Activated CD4-positive, CD25-positive, alpha-beta regulatory T cell treated with anti-CD3 and anti-CD28 coated beads, Interleukin-2, amount 50 U/mL, for 72 hours (primary cell): ENCODE measurements at places on chromosomes 2 and 18.

DNA sequence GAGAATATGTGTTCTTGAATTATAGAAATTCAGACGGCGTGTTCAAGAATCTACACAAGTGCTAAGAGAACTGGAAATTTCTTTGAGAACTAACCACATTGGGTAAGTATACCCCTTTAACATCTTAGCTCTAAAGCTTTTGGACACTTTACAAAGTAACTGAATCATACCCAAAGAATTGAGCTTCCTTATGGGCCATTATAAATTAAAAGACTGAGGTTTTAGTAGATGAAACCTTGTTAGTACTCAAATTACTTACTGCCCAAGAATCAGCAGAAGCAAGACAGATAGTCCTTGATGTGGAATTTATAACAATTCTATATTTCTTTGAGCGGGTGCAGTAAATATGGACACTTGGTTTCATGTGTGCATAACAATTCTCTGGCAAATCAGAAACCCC lies 168.3 kb downstream of the PRPF40A start:
- no peak for DNase-seq

GRCh38 chr2:199940373-199940772 lies 14.9 kb downstream of the TYW5 start:
- no peak for DNase-seq

DNA sequence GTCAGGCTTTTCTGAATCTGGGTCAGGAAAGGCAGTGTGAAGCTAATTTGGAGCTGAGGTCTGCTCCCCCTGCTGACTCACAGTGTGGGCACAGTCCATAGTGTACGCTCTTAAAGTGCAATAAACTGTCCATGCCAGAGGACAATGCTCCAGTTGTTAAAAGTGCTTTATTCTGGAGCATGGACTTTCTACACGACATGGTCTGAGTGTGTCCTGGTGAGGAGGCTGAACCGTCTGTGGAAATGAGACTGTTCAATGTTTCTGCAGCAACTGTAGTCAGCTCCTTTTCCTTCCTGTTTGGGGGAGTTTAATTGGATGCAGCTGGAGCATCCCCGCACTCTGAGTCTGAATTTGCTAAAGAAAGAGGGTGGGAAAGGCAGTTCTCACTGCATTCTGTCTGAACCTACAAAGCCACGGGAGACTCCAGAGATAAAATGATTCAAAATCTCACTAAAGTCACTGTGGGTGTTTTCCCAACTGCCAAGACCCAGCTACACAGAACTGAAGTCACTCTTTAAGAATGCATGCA lies 110.2 kb upstream of the TRIB2 start:
- no peak for DNase-seq

GRCh38 chr2:237452861-237453260 lies 34.2 kb upstream of the MLPH start:
- DNase-seq, result no peak

DNA sequence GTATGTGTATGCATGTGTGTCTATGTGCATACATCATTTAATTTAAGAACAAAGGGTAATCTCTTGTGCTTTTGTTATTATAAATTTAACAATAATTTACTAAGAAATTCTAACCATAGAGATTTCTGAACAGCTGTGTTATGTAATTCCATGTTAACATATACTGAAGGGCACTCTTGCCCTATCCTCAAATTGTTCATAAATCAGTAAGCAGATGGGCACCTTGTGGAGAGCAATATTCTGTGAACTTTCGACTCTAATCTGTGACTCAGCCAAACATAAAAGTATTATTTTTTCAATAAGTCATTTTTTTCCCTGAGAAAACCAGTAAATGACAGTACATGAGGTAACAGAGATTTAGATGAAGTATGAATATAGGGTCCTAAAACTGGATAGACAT lies 938.3 kb upstream of the CRIM1 start:
- no peak for DNase-seq

- DNase-seq, result no peak
Measured at GRCh38 chr2:8249769-8250168, 432.1 kb upstream of the ID2 start.

DNA sequence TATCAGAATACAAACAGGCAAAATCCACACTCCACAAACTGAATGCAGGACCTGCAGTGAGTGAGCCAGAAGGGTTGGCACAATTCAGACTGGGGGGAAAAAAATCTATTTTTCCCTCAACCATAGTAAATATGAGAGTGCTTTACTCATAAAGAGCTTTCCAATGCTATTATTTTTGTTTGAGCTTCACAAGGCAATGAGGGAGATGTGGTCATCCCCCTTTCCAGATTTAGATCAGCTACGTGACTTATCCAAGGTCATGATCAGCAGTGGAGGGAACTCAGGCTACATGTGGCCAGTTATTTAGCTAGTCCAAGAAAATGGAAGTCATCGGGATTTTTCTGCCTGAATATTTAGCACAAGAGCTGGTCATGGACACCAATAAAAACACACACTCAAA lies 120.4 kb upstream of the KLF7 start:
- no peak for DNase-seq

GRCh38 chr2:142915502-142915901 lies 38.0 kb downstream of the KYNU start:
- DNase-seq, result no peak

- no peak for DNase-seq
Measured at GRCh38 chr18:48340560-48340959, 68.6 kb downstream of the ZBTB7C start.

DNA sequence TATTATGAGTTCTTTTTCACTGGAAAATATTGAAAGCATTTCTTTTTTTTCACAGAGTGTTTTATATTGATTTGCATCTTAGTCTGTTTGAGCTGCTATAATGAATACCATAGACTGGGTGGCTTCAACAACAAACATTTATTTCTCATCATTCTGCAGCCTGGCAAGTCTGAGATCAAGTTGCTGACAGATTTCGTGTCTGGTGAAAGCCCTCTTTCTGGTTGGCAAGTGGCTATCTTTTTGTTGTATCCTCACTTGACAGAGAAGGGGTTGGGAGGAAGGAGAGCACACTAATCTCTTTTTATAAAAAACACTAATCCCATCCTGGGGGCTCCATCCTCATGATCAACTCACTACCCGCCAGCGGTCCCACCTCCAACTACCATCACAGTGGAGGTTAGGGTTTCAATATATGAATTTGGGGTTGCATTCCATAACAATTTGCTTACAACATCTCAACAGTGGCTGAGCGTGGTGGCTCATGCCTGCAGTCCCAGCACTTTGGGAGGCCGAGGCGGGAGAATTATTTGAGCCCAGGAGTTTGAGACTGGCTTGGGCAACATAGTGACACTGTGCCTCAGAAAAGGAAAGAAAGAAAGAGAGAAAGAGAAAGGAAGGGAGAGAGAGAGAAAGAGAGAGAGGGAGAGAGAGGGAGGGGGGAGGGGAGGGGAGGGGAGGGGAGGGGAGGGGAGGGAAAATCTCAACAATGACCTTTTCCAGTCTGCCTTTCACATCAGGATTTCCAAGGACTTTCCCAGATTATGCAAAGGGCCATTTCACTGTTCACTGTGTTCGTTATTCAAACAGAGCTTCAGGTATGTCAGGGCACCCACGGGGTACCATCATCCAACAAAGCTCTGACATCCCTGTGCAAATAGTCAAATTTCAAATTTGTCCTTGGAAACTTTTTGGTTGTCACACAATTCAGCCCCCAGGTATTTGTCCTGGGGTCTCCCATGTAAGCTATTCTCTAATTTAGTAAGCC lies 111.1 kb downstream of the AP1S3 start:
- no peak for DNase-seq

DNA sequence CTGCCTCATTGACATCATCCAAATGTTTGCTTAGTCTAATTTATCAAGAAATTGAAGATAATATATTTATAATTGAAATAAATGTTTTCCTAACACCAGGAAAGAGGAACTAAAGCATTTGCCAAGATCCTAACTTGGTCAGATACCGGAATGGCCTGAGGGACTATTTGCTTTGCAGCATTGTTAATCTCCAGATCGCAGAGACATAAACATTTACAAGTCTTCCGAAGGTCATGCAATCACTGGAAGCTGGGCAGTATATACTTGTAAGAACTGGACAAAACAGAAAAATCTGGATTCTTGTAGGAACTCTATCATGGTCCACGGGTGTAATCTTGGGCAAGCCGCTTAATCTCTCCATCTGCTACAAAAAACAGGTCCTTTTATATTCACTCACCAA lies 42.2 kb downstream of the CYBRD1 start:
- no peak for DNase-seq

- no peak for DNase-seq
Measured at GRCh38 chr2:214593727-214594126, 182.9 kb downstream of the VWC2L start.

DNA sequence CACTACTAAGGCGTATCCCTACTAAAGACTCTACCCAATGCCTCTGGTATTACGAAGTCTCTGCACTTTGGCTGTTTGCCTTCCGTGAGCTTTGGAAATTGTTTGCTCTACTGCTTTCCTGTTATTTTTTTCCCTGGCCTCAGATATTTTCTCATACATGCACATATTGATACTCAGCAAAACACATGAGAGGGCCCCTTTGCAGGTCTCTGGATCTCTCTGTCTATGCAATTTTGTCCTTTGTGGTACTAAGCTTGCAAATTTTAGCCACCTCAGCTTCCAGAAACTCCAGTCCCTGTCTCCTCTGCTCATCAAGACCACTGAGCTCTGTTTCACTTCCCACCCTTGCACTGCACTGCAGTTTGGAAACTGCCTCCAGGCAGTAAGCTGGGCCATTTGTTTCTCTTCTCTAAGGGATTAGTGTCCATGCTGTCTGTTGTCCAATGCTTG lies 46.6 kb downstream of the TAF1B start:
- no peak for DNase-seq

DNA sequence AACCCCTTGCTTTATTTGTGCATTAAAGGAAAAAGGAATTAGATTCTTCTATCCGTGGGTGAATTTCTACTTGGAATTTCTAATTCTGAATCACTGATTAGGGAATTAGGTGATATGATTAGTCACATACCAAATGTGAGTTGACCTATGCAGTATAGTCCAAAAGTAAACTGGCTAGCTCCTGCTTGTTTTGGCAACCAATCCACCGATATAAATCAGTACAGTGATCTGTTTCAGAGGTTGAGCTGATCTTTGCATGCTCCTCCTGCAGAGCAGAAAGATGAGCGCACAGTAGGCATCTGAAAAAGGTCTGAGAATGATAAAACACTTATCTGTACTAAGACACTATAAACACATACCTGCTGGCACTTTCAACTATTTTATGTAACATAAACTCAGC lies 86.6 kb downstream of the LRP1B start:
- DNase-seq, result no peak

DNA sequence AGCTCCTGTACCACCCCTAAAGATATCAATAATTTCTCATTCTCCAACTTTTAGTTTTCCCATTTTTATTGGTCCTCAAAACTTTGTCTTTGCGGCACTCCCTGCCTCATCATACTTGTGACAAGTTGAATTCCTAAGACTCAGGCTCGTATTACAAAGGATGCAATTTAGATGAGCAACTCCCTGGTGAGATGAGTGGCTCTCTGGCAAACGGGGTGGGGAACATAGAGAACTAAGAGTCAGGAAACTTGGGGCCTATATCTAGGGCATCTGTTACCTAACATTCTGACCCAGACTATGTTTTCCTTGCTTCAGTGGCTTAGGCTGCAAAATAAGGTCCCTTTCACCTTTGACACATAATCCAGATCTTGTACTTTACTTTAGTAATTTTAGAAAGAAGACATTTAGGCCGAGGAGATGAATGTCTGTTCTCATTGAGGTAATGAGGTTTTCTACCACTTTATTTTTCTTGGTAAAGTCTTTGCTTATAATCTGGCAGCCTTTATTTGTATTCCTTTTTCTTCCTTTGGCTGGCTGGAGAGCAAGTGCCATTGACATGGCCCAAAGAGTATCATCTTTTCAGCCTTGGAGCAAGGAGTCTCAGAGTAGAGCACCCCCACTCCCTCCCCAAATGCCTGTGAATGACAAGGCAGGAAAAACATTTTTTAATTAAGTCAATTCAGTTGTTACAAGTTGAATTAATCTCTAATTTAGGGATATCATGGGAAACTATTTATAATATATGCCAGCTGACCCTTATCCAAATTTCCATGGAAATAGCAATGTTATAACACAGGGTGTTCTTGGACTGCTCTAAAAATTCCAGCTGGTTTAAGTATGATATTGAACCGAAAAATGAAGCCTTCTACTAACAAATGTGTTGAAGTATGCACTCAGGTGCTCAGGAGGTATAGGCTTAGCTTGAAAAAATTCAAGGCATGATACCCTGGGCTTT lies 15.2 kb downstream of the TSPYL6 start:
- no peak for DNase-seq

DNA sequence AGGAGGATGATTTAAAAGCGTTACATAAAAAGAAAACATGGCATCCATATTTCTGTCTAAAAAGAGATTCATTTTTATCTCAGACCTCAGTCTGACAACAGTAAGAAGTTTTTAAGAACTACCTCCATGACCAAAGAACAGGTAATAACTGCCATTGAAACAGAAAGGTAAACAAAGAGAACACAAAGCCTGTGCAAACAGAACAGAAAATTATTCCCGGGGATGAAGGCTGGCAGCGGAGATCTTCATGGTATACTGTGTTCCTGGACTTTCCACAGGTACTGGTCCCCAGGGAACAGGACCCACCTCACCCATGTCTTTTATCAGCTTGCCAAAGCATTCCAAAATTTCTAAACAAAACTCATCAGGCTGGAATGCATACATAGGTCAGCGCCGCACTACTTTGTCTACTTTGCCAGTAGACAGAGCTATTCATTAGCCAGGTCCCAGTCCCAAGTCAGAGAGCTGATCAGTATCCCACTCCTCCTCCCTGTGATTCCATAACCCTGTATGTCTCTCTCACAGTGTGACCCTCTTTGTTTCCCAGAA lies 277.3 kb downstream of the MBD2 start:
- no peak for DNase-seq

- no peak for DNase-seq
Measured at GRCh38 chr2:220215785-220216184, 588.4 kb downstream of the SLC4A3 start.

DNA sequence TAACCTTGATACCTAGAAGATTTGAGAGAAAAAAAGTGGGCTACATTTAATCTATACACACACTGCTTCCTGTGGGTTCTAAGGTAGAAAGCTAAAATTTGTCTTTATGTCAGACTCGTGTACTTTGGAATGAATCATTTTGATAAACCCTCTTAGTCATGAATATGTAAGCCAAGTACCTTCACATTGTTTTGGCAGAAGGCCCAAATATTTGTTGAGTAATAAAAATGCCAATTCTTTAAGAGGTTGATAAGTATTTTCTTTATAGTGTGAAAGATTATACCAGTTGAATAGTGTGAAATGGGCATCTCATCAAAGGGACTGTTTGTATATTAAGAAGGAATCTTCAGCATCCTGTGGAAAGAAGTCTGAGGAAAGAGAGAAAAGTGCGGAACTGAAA lies 1464.7 kb upstream of the ZEB2 start:
- no peak for DNase-seq

GRCh38 chr2:120758181-120759144 lies 22.8 kb downstream of the GLI2 start:
- DNase-seq, result no peak

GRCh38 chr2:150983314-150983897 lies 278.3 kb downstream of the RBM43 start:
- no peak for DNase-seq
